ENCODE measurements at places on chromosomes 5 and 9.

- no peak for DNase-seq
Observed at GRCh38 chr5:34847056-34847455, 8.1 kb downstream of the TTC23L start.

DNA sequence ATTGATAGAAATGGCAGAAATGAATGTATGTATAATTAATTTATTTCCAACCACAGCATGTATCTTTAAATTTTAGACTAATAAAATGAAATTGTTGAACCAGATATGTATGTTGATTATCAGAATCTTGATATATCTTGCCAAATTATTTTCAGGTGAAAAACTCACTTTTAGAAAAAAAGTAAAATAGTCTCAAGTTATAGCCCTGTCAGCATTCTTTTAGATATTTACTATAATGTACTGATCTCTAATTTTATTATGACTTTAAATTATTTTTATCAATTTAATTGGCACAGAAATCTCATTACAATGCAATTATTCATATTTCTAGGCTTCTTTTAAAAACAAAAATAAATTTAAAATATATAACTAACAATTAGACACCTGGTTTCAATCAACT is 1990.4 kb upstream of the CDH6 start:
- no peak for DNase-seq

DNA sequence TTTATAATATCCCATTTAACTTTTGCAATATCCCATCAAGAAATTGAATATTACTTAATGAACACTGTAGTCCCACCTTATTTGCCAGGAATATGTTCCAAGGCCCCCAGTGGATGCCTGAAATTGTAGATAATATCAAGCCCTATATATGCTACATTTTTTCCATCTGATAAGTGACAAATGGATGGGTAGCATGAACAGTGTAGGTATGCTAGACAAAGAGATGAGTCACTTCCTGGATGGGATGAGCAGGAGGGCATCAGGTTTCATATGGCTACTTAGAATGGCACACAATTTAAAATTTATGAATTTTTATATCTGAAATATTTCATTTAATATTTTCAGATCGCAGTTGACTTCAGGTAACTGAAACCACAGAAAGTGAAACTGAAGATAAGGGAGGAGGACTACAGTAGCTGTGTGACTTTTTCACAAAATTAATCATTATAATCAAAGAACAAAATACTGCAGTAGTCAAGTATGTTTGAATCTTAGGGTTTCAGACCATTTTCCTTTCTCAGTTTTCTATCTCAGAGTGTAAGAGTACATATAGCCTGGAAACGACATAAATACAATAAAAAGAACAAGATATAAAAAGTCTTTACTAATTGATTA is 636.4 kb upstream of the ARRDC3 start:
- no peak for DNase-seq

GRCh38 chr9:12681620-12682019 is 11.6 kb upstream of the TYRP1 start:
- DNase-seq = no peak
